ENCODE measurements at places on chromosomes 12 and 14.

DNA sequence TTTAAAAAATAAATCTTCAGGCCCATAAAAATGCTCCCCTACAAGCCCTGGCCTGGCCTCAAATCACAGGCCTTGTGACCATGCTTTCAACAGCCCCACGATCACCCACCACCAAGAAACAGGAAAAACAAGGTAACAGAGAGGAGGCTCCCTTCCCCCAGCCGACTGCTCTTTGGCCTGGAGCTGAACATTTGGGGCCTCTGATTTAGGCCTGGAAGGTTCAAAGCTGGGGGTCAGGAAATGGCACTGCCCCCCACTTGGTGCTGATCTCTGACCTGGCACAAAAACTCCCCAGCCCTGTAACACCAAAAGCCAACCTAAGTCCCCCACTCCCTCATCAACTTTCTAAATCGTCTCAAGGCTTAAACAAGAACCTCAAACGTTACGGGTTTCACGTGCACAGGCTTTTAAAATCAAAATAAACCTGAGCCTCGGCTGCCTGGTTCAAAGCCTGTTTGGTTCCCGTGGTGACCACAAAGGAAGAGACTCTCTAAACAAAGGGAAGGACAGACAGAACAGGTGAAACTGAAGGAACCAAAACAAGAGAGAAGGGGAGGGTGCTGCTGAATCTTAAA is 9.0 kb downstream of the ACTN1 start:
- peak; percentile 18 for DNase-seq

DNA sequence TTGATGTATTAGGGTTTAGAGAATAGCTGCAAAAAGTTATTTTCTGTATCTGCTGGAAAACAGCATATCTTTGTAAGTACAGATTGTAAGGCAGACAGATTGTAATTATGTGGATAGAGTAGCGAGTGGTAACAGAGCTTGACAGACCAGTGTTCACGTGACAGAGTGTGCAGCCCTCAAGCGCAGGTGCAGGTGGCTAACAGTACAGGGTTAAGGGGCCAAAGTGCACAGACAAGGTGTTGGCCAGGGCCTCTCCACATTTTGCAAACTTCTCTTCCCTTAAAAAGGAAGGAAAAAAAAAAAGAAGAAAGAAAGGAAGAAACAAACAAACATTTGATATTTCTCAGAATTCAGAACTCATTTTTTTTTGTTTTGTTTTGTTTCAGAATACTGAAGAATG is 25.2 kb upstream of the KLHL42 start:
- DNase-seq = no peak

- peak; percentile 5 for DNase-seq
These were observed 68.7 kb downstream of the DHRS2 start for GRCh38 chr14:23704890-23705289.

GRCh38 chr12:94457311-94457710 is 2.4 kb downstream of the CEP83 start:
- DNase-seq = no peak

DNA sequence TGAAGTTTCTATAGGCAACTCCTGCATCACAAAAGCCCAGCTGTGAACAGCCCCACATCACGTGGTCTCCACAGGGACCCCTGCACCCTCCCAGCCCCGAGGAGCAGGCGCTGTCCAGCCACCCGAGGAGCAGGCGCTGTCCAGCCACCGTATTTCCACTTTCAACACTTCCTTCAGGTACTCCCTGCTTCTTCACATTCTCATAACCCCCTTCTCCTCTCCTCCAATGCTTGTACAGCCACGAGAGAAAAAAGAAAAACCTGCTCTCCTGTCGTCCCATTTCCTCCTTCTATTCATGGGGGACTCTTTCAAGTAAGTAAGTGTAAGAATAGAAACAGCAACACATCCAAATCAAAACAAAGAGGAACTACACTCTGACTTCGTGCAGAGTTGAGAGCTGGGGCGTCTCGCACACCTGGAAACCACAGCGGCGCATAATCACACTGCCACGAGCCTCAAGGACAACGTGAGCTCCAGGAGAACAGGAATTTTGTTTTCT is 11.9 kb downstream of the CDC42BPB start:
- no peak for DNase-seq

DNA sequence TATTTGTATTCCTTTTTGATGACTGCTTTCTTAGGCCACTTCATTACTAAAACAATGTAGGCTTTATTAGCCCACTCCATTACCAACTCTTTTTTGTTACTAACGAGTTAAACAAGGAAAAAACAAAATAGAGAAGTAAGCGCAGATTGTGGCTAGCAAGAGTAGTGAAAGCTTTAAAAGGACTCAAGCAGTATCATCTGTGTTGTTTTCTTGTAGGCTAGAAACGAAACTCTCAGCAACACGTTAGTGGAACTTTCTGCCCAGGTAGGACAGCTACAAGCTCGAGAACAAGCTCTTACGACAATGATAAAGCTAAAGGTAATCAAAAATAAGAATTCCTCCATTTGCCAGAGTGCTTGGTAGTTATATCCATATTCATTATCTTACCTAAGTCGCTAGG is 11.1 kb downstream of the CCDC62 start:
- DNase-seq = no peak
